Upper lobe of right lung (tissue), 1 donor: ENCODE measurements at places on chromosomes 13 and 19.
A peak's percentile ranks its signal among the peaks of the same experiment; 100 is the strongest.

DNA sequence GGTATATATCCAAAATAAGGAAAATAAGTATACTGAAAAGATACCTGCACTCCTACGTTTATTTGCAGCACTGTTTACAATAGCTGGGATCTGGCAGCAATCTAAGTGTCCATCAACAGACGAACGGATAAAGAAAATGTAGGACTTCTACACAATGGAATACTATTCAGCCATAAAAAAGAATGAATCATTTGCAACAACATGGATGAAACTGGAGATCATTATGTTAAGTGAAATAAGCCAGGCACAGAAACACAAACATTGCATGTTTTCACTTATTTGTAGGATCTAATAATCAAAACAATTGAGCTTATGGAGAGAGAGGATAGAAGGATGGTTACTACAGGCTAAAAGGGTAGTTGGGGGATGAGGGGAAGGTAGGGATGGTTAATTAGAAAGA, 494.0 kb downstream of the UQCRFS1 start:
- DNase-seq = no peak

DNA sequence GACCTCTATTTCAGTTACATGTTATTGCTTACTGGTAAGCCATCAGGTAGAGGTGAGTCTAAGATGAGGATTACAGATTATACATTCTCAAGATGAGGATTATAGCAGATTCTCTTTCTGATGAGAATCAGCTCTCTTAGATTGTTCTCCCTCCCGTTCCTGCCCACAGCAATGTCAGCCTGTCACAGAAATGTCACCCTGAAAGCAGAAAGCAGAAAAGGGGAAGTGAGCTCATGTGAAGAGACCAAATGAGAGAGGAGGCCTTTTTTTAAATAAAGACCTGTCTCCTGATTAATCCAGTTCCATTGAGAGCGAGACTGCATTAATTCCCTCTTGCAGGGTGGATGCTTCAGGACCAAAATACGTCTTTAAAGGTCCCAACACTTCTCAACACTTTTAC, 445.6 kb downstream of the KCTD12 start:
- DNase-seq = no peak

GRCh38 chr13:110984381-110984780, 69.5 kb upstream of the ANKRD10 start:
- no peak for DNase-seq

- DNase-seq = no peak
These were observed 61.9 kb upstream of the ATP12A start for GRCh38 chr13:24618011-24618955.

- peak; percentile 83 for DNase-seq
These were observed at the start of gene CTXN1 for GRCh38 chr19:7926021-7926726. Gene CTXN1, minus strand, starts transcription at chr19:7926135. Its CDS starts 597 bp downstream, at chr19:7925538.

DNA sequence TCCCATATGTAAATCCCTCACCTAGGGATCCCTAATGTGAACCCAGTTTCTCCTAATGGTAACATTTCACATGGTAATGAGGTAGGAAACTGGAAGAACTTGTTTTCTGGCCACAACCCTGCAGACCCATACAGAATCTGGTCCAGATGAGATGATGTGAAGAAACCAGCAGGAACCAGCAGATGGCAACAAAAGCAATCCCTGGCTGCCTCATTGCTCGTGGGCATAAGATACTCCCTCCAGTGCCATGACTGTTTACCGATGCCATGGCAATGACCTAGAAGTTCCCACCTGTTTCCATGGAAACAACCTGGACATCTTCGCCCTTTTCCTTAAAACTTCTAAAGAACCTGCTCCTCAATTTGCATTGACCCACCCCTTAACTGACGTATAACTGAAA, 1.4 kb upstream of the CD209 start:
- DNase-seq = no peak

GRCh38 chr19:14405758-14406644, 13.1 kb downstream of the DDX39A start:
- DNase-seq = peak; percentile 94

- peak; percentile 91 for DNase-seq
These were observed 4.1 kb upstream of the EML2 start for GRCh38 chr19:45643024-45643926.

DNA sequence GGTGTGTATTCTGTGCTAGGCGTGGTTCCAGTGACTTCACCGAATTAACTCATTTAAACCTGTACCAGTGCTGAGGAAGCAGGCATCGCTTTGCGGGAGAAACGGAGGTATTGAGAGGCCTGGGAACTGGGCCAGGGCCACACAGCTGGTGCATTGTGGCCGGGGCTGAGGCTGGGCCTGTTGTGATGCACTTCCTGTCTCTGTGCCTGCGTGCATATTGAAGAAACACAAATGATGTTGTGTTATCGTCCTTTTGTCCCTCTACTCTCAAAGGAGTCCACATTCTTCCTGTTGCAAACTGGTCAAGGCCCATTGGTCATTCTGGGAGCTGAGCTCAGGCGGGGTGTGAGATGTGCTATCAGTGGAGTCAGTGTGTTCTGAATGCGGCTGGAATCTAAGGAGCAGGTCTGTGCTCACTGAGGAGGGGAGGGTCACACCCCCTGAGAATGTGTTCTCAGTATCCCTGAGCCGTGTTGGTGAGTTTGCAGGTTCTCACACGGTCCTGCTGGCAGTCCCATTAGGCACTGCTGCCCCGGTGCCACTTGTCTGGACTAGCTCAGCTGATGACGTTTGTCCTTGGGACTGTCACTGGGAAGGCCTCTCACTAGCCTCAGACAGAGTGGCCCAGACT, 62.1 kb downstream of the ARHGEF7 start:
- DNase-seq = no peak

- DNase-seq = no peak
These were observed 17.5 kb downstream of the CUL4A start for GRCh38 chr13:113226873-113227450.

DNA sequence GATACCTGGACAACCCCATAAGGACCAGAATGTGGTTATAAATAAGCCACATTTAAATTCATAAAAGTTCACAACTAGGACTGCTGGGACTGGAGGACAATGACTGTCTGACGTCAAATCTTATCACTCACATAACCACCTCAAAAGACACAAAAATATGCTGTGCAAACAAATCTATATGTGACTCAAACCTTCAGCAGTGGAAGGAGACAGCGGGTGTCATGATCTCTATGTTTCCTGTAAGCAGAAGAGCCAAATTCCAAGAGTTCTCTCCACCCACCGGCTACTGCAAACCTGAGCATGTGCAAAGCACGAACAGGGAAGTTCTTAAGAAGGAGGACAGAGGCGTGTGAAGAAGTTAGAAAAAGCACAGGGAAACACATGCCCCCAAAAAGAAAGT, 113.2 kb downstream of the MYCBP2 start:
- no peak for DNase-seq

DNA sequence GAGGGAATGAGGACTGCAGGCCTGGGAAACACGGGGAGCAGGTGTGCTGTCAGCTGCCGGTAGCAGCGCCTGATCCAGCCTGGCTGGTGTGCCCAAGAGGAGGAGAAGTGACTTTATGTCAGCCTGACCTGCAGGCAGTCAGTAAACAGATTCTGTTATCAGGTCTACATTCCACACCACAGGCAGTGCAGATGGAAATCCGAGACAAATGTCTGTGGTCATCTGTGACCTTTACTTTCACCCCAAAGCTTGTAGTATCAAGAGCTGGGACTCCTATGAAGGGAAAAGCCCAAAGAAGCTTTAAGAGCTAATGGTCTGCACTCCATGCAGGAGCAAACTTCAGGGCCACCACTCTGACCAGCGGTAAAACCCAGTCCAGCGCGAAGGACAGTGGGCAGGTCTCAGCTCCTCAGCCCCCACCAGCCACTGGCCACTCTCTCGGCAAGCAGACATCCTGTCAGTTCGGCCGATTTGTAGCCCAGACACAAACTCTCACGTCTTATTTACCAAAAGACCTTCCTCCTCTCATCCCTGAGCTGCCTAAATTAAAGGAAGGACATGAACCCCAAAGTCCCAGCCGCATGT, 7.7 kb downstream of the EPS15L1 start:
- no peak for DNase-seq

DNA sequence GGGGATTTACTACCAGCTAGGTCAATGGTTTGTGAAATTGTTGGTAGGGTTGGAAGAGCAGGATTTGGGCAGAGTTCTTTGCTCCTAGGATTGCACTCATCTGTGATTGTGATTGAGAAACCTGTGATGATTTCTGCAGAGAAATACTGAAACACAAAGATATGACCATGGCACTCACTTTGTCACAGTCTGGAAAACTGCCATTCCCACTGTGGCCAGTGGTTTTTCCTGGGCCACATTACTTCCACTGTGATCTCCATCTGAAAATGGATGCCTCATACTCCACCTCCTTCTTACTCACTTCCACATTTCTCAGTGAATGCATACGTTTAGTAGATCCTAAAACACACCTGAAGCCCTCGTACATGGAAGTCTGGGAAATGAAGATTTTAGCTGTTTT, 593.2 kb downstream of the LMO7 start:
- no peak for DNase-seq

DNA sequence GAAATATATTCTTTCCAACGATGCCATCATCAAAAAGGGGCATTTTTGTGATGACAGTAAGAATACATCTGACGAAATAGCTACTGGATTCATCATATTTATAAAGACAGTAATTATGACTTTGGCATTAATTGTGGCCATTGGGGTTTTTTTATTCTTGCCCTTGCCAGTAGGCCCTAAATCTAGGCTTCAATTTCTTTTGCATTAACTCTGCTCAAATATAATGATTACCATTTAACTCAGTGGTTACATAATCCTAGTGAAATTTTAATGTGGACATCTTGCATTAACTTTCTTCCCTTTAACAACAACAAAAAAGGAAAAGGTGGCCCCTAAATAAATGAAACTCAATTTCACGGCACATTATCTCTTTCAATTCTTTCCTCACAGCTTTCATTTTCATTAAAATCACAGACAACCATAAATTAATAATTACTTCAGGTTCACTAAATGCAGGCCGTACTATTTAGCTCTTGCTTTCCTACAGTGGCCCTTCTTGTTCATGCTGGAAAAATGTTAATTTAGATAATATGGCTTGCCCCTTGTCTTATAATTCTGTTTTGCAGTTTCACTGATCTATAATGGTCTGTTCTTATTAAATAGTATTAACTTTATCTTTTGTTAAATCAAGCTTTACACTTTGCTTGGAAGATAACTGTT, 615.6 kb downstream of the DACH1 start:
- DNase-seq = no peak

- no peak for DNase-seq
These were observed 498.9 kb upstream of the SLITRK5 start for GRCh38 chr13:87172166-87172835.

DNA sequence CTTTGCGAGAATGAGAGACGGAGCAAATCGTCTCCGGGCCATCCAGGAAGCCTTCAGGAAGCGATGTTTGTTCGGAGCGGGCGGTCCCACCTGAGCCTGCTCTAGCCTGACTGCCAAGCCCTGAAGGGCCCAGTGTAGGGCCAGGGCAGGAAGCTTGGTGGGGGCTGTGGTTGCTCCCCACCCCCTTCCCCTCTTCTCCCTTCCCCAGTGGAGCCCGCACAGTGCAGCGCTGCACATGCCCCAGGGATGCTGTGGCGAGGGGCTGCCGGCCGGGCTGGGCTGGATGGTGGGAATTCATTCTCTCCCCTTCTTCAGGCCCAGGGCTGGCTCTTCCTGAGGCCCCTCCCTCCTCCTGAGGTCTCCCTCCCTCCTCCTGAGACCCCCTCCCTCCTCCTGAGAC, 7.1 kb upstream of the GRTP1 start:
- DNase-seq = no peak

DNA sequence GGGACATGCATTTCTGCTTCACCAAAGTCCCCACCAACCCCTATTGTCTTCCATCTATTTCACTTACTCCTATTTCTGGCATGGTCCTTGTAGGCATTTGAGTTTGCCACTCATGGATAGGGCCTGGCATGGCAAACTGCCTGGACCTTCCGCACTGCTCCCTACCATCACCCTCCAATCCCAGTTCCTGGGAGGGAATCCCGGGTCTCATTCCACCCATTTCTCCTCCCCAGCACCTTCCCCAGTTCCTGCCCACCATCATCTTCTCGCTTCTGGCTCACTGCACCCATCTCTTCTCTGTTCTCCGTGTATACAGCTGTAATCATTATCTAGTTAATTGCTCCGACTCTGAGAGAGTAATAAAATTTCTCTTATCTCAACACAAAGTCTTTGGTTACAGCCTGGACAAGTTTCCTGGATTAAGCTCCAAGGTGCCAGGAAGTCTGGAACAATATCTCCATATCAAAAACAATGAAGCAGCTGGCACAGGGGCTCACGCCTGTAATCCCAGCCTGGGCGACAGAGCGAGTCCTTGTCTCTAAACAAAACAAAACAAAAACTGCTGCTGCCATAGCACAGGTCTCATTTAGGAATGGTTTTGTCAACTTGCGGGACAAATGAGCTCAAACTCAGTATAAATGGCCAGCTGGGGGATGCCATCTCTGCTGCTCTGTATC, 17.0 kb upstream of the COX7A1 start:
- DNase-seq = no peak

- no peak for DNase-seq
These were observed 261 bp downstream of the PRKD2 start for GRCh38 chr19:46716672-46717033.

GRCh38 chr19:12075538-12076139, 11.1 kb downstream of the ZNF844 start:
- no peak for DNase-seq

- no peak for DNase-seq
These were observed 76.8 kb upstream of the MEDAG start for GRCh38 chr13:30829145-30829832.

- peak; percentile 64 for DNase-seq
These were observed 5.6 kb downstream of the INAFM1 start for GRCh38 chr19:47280183-47280797.

GRCh38 chr19:10749435-10750384, 31.8 kb downstream of the DNM2 start:
- DNase-seq = peak; percentile 79

DNA sequence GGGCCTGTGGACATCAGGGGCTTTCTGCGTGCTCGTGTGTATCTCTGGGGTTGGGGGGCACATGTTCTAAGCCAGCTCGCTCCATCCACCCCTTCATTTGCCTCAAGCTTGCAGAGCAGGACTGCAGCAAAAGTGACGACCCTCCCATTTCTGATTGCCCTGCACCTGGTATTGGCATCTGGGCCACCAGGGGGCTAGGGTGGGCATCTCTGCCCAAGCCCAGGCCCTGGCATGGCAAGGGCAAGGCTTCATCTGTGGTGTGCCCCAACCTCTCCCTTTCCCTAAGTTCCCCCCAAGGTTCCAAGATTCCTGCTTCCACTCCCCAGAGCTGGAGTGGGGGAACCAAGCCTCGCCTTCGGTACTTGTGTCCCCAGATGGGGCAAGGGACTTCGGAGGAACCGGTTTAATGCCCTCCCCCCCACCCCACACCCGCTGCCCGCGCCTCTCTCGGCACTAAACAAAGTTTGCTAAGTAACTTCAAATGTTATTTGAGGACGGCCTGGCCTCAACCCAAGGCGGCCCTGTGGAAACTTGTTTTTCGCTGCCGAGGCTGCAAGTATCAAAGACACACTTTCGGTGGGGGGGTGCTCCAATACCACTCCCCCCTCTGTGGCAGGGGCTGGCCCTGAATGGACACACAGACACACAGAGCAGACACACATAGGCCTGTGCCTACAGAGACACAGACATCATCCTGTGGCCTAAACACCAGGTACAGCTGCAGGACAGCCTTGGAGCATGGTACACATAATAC, 12.2 kb downstream of the NFIX start:
- DNase-seq = peak; percentile 91
